Stimulated activated CD4-positive, alpha-beta T cell treated with anti-CD3 and anti-CD28 coated beads, Interleukin-12 subunit alpha, Interleukin-12 subunit beta, amount 100 ng/mL, for 4 hours (primary cell): ENCODE measurements at places on chromosomes 13 and 19.

GRCh38 chr13:22200440-22200839 lies 529.6 kb downstream of the FGF9 start:
- no peak for DNase-seq

DNA sequence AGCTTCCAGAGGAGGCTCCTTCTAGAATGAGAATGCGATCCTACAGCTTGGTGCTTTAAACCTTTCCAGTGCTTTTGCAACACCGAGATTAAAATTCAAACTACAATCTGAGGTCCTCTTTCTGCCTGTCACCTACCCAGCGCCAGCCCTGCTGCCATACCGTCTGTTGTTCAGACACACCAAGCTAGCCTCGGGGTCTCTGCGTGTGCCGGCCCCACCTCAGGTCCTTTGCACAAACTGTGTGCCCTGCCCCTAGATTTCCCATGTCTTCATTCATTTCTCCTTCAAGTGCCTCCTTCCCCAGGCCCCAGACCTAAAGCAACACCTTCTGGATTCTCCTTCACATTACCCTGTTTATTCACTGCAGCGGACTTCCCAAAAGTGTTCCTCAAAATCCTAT lies 11.1 kb downstream of the HSH2D start:
- DNase-seq = no peak

GRCh38 chr19:7177926-7178325 lies 108.4 kb downstream of the ZNF557 start:
- no peak for DNase-seq

DNA sequence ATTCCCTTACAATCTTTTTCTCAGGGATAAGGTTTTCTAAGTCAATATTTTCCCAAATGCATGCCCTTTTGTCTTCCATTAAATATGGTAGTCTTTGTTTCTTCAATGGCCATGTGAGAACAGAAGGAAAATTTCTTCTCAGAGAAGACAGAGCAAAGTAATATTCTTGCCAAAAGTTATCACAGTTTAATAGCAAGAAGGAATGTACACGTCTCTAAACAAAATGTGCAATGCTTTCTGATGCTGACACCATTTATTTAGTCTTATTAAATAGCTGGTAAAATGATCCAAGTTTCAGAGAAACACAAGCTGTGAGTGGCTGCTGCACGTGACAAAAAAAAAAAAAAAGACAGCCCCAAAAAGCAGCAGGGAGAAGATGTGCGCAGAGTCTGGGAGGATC lies 542.5 kb downstream of the GPC6 start:
- DNase-seq = no peak

GRCh38 chr19:51417107-51417809 lies at the start of gene SIGLEC10:
SIGLEC10 (minus strand) TSS chr19:51417642; CDS start chr19:51417581, 61 bp downstream.
- no peak for DNase-seq

- no peak for DNase-seq
These were observed 221.7 kb downstream of the TM9SF2 start for GRCh38 chr13:99722931-99723330.

DNA sequence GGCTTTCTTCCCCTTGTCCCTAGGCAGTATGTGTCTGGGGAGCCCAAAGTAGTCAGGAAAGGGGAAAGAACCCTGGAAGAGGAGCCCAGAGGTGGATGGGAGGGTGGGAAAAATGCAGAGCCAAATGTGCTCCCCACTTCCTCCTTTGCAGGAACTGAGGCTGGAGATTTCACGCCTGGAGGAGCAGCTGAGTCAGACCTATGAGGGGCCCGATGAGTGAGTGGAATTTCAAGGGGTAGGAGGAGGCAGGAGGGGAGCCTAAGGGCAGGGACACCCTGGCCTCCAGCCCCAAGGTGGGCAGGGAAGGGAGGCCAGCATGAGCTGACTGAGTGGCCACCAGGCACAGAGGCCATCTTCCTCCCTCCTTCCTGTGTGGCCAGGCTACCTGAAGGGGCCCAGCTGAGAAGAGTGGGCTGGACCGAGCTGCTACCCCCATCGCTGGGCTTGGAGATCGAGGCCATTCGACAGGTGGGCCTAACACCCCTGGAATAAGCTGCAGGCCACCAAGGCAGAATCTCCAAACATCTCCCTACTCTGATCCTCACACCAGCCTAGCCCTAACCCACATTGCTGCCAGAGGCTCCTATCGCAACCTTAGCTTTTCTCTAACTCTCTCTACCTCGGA lies 14.3 kb downstream of the PTH2 start:
- no peak for DNase-seq

DNA sequence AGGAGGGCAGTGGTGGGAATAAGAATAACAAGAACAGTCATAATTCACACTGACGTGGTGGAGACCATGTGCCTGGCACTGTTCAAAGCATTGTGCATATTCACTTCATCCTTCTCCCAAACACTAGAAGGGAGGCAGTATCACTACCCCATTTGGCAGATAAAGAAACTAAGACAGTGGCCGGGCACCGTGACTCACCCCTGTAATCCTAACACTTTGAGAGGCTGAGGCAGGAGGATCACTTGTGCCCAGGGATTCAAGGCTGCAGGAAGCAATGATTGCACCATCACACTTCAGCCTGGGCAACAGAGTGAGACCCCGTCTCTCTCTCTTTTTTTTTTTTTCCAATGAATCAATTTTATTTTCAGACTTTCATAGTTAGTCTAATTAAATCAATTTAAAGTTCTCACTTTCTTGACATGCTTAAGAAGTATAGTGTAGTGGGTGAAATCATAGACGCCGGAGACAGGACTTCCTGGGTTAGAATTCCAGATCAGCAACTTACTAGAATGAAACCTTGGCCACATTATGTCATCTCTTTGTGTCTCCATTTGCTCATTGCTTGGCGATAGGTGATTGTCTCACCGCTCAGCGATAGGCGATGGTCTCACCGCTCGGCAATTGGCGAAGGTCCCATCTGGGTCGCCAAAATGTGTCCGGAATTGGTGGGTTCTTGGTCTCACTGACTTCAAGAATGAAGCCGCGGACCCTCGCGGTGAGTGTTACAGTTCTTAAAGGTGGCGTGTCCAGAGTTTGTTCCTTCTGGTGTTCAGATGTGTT lies 5.3 kb upstream of the ATG4D start:
- DNase-seq = no peak

GRCh38 chr13:74171641-74172040 lies 37.4 kb upstream of the KLF12 start:
- DNase-seq = no peak

DNA sequence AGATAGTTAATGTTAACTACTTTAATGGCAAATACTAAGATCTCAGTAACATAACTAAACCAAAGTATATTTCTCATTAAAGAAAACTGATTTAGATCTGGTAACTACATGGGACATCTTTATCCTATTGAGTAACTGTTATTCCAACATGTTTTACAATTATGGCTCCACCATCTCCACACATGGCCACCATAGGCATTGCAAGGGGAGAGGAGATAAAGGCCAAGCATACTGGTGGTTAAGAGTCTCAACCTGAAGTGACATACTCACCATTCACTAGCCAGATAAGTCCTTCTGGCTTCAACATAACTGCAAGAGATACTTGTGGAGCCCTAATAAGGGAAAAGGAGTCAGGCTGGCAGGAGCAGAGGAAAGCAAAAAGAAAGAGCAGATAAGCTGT lies 1586.4 kb upstream of the SPRY2 start:
- DNase-seq = no peak

DNA sequence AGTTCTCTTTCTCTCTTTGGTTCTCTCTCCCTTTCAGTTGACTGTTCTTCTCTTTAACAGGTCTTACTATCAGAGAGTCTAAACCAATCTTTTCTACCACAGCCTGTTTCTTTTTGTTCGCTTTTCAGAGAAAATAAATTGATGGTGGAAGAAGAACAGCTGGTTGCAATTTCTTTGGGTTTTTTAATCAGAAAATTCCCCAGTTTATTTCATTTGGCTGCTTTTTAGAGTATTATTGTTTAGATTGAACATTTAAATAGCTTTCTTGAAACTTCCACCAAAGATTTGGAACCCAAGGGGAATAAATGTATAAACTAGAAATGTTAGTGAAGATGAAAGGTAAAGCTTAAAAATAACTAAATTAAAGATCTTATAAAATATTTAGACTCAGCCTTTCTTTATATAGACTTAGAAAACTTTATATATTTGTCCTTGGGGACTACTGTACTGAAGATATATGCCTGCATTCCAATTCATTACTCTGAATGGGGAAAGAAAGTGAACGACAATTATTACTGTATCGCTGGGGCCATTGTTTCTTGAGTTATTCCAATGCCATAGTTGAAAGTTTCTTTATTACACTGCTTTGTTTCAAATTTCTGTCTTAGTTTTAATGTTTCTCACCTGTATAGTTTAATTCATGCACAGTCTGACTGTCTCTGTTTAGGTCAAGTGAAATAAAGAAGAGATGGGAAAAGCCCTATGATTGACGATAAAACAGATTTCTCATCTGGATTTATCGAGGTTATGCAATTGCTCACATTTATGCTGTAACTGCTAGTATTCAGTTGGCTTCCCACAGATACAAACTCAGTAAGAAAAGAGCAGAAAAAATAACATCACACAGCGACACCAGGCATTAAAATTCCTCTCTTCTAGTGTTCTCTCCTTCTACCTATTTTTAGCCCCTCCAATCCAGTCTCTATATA lies 169.4 kb upstream of the CSNK1A1L start:
- no peak for DNase-seq

DNA sequence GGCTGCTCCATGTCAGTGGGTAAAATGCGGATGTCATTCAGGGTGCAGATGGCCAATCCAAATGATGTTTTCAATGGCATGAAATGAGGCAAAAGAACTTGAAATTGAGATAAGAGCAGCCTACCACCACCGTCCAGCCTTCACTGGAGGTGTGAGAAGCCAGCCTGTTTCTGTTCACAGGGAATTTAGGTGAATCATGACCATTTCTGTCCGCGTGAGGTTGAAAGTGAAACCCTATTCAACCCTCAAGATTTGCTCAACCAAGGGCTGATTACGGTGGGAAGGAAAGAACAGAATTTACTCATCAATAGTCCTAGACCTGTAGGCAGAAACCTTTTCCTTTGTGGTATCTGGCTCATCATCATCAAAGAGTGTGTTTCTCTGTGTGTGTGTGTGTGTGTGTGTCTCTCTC lies 370.7 kb downstream of the COG6 start:
- DNase-seq = peak; percentile 42

GRCh38 chr13:60494296-60494695 lies 97.3 kb downstream of the TDRD3 start:
- DNase-seq = no peak

DNA sequence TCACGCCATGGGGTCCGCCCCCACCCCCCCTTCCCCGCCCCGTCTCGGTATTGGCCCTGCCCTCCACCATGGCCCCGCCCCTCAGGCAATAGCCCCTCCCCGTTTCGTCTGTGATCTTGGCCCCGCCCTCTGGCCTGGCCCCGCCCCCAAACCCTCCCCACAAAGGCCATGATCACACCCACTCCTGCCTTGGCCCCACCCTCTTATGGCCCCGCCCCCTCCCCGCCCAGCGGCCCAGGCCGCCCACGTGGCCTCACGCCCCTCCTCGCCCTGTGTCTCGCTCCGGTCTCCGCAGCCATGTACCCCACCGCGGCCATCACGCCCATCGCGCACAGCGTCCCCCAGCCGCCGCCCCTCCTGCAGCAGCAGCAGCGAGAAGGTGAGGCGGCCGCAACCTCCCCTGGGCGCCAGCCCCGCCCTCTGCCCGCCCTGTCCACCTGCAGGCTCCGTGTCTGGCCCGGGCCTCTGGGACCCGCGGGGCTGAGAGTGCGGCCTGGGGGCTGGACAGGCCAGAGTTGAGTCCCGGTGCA lies 61.3 kb downstream of the CELF5 start:
- DNase-seq = peak; percentile 47

DNA sequence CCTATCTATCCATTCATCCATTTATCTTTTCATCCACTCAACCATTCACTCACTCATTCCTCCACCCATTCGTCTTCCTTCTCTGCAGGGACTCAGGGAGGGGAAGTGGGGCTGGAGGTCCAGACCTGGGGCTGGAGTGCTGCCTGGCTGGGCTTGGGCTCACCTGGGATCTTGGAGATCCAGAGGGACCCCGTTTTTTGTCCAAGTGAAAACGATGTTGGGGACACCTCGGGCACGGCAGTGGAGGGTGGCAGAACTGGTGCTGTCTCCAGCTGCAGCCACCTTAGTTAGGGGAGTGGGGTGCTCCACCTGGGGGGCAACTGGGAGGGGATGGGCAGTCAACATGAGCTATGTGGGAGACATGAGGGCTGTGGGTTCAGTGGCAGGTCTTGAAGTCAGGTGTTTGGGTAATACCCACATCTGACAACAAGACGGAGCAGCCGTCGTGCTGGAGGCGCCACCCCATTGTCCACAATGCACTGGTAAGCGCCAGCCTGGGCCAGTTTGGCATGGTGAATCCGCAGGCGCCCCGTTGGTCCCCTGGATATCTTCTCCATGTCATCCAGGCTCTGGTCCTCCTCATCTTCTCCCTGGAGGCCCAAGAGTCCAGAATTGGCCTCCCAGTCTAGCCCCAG lies 10.2 kb downstream of the NPHS1 start:
- DNase-seq = no peak

- no peak for DNase-seq
These were observed 463.7 kb upstream of the SGCG start for GRCh38 chr13:22717036-22717435.

GRCh38 chr13:94415500-94416237 lies 63.8 kb downstream of the DCT start:
- DNase-seq = no peak

DNA sequence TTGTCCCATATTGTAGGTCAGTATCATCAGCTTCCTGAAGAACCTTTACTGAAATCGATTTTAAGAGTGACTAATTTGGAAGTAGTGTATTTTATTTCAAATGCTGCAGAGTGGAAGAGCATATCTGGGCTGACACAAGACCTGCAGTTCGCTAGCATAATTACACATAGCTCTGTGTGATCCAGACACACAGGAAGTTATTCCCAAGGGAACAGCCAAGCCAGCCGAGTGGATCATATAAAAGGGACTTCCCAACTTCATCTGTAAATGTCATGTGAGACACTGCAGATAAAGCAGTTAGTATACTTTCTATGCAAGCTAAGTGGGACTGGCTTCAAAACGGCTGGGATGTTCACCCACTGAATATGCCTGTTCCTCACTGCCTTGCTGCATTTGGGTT lies 760.4 kb downstream of the SLITRK1 start:
- no peak for DNase-seq

- no peak for DNase-seq
These were observed 5.7 kb downstream of the DNAJB1 start for GRCh38 chr19:14512406-14512961.

DNA sequence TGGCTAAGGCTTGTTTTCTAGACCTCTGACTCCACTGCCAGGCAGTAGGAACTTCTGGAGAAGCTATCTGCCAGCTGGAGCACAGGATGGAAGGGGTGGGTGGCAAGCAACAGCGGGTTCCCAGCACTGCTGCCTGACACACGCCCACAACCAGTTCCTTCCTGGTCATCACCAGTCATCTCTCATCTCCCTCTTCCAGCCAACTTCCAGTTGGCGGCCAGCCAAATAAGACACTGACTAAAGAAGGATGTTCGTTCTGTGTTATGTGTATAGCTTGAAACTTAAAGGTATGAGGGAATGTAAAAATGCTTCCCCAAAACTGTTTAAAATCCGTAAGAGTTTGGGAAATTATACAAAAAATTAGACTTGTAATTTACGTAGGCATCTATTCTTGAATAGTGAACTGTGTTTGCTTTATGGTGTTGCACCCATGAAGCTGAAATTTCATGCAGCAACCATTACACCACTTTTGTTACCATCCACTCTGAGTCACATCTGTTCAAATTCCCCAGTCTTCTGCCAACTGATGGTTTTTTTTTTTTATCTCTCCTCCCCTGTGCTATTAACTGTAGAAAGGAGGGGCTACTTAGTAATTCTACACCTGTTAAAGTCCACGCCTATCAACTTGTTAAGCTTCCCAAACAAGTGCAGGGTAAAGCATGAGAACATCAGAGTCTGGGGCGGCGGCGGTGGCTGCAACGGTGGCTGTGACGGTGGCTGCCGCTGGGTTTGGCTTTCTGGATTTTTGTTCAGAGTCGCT lies 86.2 kb upstream of the FRY start:
- DNase-seq = no peak
